Activated CD4-positive, CD25-positive, alpha-beta regulatory T cell (primary cell): ENCODE measurements at places on chromosomes 1 and 21.

GRCh38 chr21:25563361-25564116 lies 43.7 kb downstream of the MRPL39 start:
- DNase-seq = no peak

DNA sequence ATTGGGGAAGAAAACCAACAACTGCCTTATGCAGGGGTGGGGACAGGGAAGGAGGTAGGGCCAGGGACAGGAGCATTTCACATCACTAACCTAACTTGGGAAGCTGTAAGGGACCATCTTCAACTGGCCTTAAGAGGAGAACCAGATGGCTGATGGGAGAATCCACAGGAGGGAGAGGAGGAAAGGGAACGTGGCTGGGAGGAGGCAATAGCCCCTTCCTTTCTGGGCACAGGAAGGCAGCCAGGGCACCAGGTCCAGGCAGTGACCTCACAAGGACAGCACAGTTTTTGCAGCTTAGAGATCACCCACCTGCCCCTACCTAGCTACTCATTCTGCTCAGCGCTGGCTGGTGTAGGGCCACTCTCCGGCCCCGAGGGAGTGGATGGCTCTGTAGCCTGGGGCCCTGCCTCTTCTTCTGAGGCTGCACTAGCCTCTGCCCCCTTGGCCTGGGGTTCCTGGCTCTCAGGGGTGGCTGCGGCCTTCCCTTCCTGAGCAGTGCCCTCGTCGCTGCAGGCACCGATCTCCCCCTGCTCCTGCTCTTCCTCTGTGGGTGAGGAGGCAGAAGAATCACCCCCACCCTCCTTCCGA lies 1.7 kb downstream of the MARCKSL1 start:
- no peak for DNase-seq

- DNase-seq = no peak
Observed at GRCh38 chr1:31745096-31745945, 18.8 kb downstream of the ADGRB2 start.

- no peak for DNase-seq
Observed at GRCh38 chr1:58266242-58266641, 280.3 kb downstream of the OMA1 start.

DNA sequence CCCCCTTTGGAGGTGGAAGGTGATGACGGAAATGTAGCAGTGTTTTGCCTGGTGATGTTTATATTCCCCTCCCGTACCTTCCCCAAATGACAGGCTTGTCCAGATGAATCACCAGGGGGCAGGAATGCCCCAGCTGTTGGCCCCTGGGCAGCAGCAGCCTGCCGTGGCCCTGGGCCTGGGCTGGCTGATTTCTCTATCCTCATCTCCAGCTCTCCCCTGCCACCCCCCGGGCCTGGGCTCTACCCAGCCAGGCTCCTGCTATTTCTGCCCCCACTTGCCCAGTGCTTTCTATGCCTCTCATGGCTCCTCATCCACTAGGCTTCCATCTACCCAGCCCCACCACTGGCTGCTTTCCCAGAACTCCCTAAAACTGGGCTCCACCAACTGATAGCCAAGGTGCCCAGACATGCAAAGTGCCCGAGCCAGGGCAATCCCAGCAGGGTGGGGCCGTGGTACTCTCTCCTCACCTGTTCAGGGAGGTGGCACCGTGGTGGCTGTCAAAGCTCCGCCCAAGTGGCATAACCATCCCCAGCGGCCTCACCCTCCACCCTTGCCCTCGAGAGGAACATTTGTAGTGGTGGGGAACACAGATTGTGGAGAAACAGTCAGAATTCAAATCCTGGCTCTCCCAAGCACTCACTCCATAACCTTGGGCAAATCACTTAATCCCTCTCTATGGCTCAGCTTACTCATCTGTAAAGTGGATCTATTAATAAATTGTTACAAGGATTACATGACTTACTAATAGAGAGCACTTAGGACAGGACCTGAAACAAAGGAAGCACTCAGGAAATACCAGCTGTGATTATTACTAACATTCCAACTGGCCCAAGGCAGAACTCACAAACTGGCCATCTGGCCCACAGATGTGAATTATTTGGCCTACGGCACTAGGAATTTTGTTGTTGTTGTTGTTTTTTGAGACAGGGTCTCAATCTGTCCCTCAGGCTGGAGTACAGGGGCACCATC lies 12.8 kb upstream of the ECE1 start:
- no peak for DNase-seq

- no peak for DNase-seq
Observed at GRCh38 chr1:179742291-179742690, 800 bp upstream of the FAM163A start.

GRCh38 chr1:33434363-33434750 lies 3.5 kb upstream of the PHC2 start:
- no peak for DNase-seq

- no peak for DNase-seq
Observed at GRCh38 chr1:230632273-230632873, 9.9 kb upstream of the COG2 start.

DNA sequence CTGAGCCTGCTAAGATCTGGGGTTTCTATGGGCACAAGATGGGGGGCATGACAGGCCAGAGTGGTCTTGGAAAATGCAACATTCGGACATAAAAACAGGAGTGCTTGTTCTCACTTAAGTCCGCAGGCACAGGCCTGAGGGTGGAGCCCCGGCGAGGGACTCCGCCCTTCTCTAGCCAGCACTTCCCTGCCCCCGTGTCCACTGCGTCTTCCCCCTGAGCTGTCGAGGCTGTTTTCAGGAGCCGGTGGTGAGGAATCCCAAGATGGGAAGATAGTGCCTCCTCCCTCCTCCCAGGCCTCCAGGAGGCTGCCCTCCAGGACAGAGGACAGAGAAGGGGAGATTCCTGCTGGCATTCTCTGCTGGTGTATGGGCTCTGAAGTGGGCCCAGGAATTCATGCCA lies 105.2 kb downstream of the TLR5 start:
- no peak for DNase-seq

GRCh38 chr1:37922767-37923550 lies 23.9 kb downstream of the INPP5B start:
- DNase-seq = no peak

DNA sequence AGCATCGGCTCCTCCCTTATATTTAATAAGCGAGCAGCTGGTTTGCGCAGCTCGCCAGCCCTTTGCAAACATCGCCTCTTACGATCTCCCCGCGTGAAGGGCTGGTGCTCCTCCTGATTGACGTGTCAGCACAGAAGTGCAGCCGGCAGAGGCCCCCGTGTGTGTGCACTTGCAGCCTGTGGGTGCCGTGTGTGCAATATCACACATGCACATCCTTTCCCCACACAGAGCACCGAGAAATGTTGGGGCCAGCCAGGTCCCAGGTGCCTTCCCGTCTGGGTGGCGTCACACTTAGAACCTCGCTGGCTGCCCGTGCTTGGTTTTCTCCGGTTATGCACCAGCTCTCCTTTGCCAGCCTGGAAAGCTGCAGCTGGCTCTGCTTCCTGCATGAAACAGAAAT lies 126.6 kb upstream of the AJAP1 start:
- no peak for DNase-seq

DNA sequence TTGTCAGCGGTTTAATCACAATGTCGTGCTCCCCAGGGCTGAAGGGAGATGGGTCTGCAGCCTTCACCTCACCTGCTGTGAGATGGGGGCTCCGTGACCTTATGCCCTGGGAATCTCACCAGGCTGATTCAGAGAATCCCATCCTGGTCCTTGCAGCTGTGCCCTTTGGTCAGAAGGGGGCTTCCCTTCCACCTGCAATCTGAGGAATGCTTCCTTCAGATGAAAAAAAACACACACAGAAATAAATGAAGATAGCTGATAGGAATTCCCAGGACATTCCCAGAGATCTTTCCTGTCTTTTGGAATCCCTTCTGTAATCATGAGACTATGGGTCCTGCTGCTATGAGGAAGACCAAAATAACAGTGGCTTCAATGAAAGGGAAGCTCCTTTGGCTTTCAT lies 127.0 kb upstream of the VAMP3 start:
- DNase-seq = no peak

GRCh38 chr21:35840197-35840799 lies 220.0 kb downstream of the SETD4 start:
- DNase-seq = peak; percentile 4
